ENCODE measurements at places on chromosomes 7 and 10.

GRCh38 chr10:70085975-70086613 is 33.4 kb downstream of the MACROH2A2 start:
- H3K36me3 ChIP-seq, result peaks cover 34% of the 10 kb centered on the region
- no peaks in the 10 kb centered on the region for H3K27me3 ChIP-seq
- no peak for DNase-seq
- no peak overlapping the region for H3K27ac ChIP-seq
- no peak overlapping the region for H3K4me3 ChIP-seq

GRCh38 chr7:55026086-55026790 is 7.4 kb downstream of the EGFR start:
- no peak for DNase-seq
- H3K27ac ChIP-seq, result peak overlapping the region; percentile 90
- peaks cover 14% of the 10 kb centered on the region for H3K36me3 ChIP-seq
- peaks cover 7% of the 10 kb centered on the region for H3K27me3 ChIP-seq

DNA sequence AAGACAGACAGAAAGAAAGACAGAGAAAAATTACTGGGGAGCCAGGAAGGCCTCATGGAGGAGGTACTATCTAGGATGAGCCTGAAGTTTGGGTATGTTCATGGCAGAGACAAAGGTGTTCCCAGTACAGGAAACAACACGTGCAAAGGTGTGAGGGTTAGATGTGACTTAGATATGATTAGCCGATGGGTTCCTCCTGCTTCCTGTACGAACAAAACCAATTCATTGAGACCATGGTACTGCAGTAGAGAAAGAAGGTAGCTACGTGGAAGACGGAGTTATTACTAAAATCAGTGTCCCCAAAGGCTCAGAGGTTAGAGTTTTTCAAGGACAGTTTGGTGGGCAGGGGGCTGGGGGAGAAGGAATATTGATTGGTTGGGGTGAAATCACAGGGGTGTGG is 55.2 kb upstream of the CHST3 start:
- DNase-seq, result no peak
- no peak overlapping the region for H3K27ac ChIP-seq
- H3K4me1 ChIP-seq, result peaks cover 4% of the 10 kb centered on the region
- H3K36me3 ChIP-seq, result no peaks in the 10 kb centered on the region
- H3K4me3 ChIP-seq, result no peak overlapping the region
- H3K27me3 ChIP-seq, result no peaks in the 10 kb centered on the region

GRCh38 chr10:102394801-102395399 is 605 bp upstream of the NFKB2 start:
- H3K27ac ChIP-seq, result peak overlapping the region; percentile 99
- H3K4me3 ChIP-seq, result peak overlapping the region; percentile 92
- H3K4me1 ChIP-seq, result peaks cover 13% of the 10 kb centered on the region
- H3K36me3 ChIP-seq, result no peaks in the 10 kb centered on the region
- DNase-seq, result no peak
- H3K27me3 ChIP-seq, result peaks cover 19% of the 10 kb centered on the region

GRCh38 chr7:127950233-127950935 is 80.9 kb downstream of the LRRC4 start:
- no peak overlapping the region for H3K27ac ChIP-seq
- H3K4me3 ChIP-seq, result no peak overlapping the region
- H3K4me1 ChIP-seq, result peaks cover 16% of the 10 kb centered on the region
- DNase-seq, result no peak

- H3K27me3 ChIP-seq, result no peaks in the 10 kb centered on the region
- DNase-seq, result no peak
- no peak overlapping the region for H3K4me3 ChIP-seq
- H3K36me3 ChIP-seq, result peaks cover 5% of the 10 kb centered on the region
Measured at GRCh38 chr7:138167222-138167621, 91.0 kb downstream of the AKR1D1 start.

- H3K27ac ChIP-seq, result no peak overlapping the region
- no peaks in the 10 kb centered on the region for H3K4me1 ChIP-seq
- H3K27me3 ChIP-seq, result no peaks in the 10 kb centered on the region
- no peak overlapping the region for H3K4me3 ChIP-seq
Measured at GRCh38 chr10:49040601-49041000, 74.7 kb downstream of the VSTM4 start.

DNA sequence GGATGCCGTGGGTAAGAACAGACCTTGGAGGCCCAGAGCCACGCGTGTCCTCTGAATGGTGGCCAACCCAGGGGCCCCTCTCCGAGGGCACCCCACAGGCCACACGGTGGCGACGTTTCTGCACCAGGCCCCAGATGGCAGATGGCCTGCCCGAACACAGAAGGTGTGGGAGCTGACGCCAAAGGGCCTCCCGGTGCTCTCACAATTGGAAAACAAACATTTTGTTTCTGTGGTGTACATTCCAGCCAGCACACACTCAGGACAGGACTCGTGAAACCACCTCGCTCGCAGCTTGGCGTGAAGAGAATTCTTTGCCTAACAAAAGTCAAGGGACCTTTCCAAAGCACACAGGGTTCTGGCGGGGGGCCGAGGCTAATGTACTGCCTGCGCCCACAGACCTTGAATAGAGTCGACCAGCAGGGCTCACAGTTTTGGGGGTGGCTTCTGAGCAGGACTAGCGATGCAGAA is 112.1 kb downstream of the FAM53B start:
- peaks cover 12% of the 10 kb centered on the region for H3K4me1 ChIP-seq
- no peak overlapping the region for H3K27ac ChIP-seq
- no peaks in the 10 kb centered on the region for H3K27me3 ChIP-seq
- no peak for DNase-seq
- H3K36me3 ChIP-seq, result peaks cover 11% of the 10 kb centered on the region

GRCh38 chr10:102802920-102803534 is 34.2 kb downstream of the CYP17A1 start:
- DNase-seq, result no peak
- peaks cover 38% of the 10 kb centered on the region for H3K4me1 ChIP-seq
- peaks cover 21% of the 10 kb centered on the region for H3K36me3 ChIP-seq

DNA sequence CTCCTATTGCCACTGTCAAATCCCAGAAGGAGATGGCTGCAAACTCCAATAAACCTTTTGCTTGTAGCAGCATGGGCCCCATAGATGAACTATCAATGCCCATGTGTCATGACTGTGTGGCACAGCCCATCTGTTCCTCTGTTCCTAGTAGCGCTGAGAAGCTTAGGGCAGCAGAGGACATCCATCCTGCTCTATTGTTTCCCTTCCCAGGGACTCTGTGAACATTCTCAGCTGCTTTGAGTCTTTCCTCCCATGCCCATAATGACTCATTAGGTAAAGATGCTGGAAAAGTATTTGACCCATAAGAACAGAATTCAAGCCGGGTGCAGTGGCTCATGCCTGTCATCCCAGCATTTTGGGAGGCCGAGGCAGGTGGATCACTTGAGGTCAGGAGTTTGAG is 28.3 kb downstream of the STMP1 start:
- H3K4me3 ChIP-seq, result no peak overlapping the region
- H3K36me3 ChIP-seq, result peaks cover 25% of the 10 kb centered on the region
- peaks cover 6% of the 10 kb centered on the region for H3K4me1 ChIP-seq
- no peak for DNase-seq

- no peaks in the 10 kb centered on the region for H3K4me1 ChIP-seq
- peaks cover 6% of the 10 kb centered on the region for H3K36me3 ChIP-seq
- no peak overlapping the region for H3K27ac ChIP-seq
Measured at GRCh38 chr10:3734111-3734510, 50.9 kb downstream of the KLF6 start.
